ENCODE measurements at places on chromosomes 4 and X.

GRCh38 chr4:33060674-33061542 is 2340.7 kb downstream of the PCDH7 start:
- DNase-seq = no peak

DNA sequence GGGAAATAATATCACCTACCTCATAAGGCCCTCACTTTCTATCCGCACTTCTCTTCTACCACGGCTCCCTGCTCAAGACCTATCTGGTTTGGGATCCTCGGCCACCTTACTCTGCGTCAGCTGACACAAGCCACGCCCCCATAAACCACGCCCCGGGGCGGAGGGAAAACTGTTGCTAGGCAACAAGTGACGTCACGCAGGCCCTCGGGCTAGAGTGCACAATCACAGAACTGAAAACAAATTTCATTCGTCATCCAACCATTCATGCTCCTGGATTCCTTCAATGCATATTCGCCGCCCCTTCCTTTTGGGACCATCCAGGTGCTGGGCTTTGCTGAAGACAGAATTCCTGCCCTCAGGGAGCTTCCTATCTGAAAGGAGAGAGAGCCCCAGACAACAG is 66.3 kb downstream of the SMC1A start:
- DNase-seq = no peak

DNA sequence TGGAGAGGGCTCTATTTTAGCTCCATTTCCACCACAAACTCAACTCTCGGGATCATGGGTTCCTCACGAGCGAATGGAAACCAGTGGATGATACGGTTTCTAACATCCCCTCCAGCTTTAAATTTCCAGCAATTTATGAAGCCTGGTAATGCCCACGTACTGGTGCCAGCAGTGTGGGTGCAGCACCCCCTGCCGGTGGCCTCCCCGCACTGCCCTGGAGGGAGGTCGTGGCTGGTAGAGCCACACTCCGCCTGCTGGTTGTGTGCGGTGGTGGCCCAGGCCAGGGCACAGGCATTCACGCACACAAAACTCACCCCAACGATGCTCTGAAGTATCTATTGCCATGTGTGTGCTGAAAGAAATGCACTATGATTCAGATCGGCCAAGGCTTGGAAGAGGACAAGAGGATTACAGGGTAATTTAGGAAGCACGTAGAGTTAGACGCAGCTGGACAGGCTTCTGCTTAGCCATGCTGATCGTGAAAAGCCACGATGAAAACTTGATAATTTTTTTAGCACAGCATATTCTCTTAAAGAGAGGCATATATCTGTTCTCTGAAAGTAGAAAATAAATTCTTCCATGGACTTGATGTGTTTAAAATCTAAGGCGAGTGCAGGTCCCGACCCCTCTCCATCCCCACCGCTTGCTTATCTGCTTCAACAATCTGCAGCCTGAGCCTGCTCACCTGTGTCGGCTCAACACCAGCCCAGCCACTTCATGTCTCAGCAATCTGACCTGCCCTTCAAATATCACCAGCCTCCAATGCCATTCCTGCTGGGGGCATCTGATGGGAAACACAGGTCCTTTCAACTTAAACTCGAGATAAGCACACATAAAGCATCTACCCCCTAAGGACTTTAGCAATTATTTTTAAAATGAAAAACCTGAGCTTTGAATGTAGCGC is 59.1 kb downstream of the SCD5 start:
- DNase-seq = no peak

- no peak for DNase-seq
Measured at GRCh38 chr4:71729856-71730255, 54.0 kb downstream of the GC start.

GRCh38 chr4:150164055-150164454 is 85.8 kb downstream of the DCLK2 start:
- DNase-seq = no peak

DNA sequence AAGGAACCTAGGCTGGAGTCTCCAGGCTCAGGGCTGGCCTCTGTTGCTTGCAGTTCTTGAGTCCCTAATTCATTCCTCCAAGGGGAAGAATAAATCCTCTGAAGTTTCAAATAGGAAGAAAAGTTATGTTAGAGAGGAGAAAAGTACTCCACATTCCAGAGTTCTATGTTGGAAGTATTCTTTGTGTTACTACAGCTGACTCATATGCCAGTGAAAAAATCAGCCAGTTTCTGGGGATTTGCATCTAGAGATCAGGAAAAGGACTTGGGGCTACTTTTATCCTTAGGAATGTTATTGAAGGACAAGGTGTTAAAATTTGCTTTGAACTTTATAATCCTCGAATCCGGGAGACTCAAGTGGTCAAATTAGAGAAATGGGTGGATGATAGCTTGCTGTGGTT is 11.7 kb upstream of the NUDT9 start:
- no peak for DNase-seq

- peak; percentile 50 for DNase-seq
Measured at GRCh38 chr4:112302320-112303274, 5.4 kb downstream of the ALPK1 start.

- DNase-seq = peak; percentile 89
Measured at GRCh38 chr4:2281575-2282343, 19.9 kb upstream of the MXD4 start.

DNA sequence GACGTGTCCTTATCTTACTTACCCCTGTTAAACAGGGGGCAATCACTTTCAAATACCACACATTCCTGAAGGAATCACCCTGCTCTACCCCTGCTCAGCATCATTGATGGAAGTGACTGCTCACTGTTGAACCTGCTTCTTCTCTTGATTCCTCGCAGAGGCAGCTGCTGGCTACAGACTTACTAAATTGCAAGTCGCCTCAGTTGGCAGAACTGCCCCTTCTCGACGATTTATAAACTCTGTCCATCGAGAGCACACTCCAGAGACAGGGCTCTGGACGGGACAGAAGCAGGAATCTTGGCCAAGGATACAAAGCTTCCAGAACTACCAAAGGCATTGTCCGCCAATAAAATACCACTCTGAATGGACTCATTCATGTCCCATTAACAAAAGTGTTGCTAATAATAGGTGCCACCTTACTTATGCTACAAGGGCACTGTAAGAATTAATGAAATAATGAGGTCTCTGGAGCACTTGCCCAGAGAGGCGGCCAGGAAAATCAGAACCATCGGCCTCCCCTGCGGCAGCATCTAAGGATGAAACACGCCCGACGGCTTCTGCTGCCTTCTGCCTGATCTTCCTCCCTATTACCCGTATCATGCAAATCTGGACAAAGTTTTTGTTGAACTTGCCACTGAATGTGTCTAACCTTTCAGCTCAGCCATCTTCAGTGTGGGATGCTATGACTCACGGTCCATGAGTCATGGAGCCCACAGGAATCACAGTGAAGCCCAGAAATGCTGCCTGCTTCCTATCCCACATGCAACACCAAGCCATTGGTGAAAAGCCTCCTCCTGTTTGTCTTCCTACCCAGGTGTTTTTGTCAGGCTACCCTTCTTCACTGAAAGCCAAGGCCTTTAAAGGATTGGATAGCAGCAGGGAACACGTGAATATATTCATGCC is 164.9 kb downstream of the MAML3 start:
- DNase-seq = no peak

GRCh38 chrX:14351611-14352303 is 177.6 kb upstream of the GLRA2 start:
- no peak for DNase-seq

DNA sequence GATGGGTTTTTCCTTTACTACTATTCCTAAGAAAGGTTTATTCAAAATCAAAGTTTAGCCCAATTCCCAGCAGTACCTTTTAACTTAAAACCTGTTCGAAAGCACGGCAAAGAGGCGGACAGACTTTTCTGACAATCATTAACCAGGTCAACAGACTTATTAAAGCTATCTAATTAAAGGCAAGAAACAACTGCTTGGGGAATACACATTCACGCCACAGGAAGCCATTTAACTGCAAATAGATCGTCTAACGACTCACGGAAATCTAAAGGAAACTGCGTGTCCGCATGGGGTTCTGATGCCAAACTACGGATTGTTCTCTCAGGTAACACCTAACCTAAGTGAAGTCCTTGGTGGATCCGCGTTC is 663 bp upstream of the USP53 start:
- DNase-seq = peak; percentile 46

- DNase-seq = no peak
Measured at GRCh38 chr4:148415500-148415899, 26.7 kb downstream of the NR3C2 start.

DNA sequence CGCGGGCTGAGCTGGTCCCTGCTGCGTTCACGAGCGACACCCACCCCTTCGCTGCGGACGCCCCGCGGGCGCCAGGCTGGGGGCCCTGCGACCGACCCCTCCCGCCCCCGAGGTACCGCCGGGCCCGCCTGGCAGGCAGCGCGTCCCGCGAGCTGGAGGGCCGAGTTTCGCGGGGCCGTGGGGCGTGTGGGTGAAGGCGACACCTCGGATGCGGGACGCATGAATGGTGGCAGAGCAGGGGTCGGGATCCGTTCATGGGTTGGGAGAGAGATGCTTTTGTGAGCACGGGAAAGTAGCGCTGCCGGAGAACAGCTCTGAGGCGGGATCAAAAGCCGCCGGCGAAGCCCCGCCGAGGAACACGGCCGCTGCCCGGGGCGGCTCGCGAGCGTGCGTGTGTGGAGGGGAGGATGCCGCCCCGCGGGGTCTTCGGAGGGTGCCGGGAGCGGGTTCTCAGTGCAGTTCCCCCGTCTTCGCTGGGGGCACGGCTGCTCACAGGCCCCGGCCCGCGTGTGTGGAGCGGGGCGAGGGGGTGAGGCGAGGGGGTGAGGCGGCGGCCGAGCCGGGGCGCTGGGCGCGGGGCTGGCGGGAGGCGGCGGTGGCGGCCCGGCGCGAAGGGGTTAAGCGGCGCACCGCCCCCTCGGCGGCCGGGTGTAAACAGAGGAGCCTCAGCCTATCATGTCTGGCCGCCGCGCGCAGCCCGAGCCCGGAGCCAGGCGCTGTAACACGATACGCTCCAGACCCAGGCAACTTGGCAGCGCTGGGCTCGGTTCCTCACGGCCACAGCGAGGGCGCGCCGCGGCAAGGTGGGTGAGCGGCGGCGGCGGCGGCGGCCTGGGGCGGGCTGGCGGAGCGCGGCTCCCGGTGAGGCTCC is 205.3 kb downstream of the TENM3 start:
- DNase-seq = peak; percentile 1

DNA sequence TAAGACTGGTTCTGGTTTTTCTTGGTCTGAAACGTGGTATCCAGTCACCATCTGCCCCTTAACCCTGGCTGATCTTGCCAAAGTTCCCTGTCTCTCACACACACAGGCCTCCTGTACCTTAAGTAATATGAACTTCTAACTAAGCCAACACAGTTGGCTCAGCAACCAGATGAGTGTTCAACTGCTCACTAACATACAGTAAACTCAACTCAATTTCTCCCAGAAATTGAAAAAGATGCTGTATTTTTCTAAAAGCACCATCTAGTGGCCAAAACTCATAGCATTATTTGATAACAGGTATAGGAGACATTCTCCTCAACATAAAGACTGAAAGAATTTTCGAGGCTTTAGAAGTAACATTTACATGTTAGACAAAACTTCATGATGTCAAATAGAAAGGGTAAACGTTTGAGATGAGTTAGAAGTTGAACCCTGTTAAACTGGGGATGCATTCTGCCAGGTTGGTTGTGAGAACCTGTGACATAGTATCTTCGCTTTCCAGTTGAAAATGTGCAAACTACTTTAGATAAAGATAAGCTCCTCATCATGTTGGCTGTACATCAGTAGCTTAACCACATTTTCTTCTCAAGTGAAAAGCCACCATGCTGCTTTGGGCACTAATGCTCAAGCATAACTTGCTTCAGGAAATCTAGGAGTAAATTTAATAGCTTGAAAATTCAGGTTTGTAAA is 31.2 kb downstream of the CCNI start:
- peak; percentile 24 for DNase-seq

GRCh38 chr4:3746701-3747580 is 19.2 kb upstream of the ADRA2C start:
- no peak for DNase-seq

GRCh38 chr4:1763550-1764080 is 29.5 kb upstream of the FGFR3 start:
- DNase-seq = no peak

DNA sequence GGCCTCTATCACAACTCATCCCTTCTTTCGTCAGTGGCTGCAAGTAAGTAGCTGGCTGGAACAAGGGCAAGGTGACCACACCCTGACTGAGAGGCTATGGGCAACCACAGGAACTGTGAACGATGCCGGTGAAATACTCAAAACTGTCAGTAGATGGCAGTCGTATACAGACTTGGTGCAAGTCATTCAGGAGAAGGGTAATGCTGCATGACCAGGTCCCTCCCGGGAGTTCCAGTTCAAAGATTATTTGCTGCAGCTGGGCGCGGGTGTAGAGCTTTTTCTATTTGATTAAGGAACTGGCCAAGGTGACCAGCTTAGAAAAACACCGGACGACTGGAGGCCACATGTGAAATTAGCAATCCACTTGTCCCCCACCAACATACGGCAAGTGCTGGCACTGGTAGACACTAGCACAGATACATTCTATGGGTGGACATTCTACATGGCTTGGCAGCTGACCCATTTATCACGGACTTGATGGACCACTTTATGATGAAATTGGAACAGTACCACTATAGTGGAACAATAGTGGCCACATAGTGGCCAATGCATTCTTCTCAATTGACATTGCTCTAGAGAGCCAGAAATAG is 726.6 kb downstream of the TRAM1L1 start:
- DNase-seq = peak; percentile 3
